ENCODE measurements at places on chromosomes 5 and 9. TPM values are rescaled to one million over a fixed set of nuclear protein-coding genes. Genes with fewer than 3 reads are reported as not detected.

DNA sequence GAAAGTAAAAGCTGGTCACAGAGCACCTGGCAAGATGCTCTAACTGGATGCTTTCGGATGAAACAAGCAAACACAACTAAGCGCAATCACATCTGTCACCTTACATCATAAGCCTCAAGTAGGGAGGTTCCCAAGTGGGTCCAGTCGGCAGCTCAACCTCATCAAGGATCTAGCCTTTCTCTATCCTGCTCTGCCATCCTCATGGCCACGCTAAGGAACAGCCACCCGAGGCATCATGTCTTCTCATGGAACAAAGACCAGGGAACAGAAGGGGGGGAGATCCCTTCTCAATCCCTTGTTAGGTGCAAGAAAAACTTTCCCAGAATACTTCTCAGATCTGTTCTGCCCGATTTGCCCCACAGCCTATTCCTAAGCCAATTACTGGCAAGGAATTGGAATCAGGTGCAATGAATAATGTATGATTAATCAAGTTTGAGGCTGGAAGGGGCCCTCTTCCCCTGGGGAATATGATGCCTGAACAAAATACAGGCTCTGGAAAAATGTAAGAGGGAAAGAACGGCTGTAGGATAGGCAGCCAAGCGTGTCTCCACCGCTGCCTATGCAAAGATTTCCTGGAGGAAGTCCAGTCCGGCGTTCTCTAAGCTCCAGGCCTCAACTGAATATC is 1.3 kb upstream of the HABP4 start:
- no peak overlapping the region for H3K4me3 ChIP-seq
- H3K27ac ChIP-seq: no peak overlapping the region
- DNase-seq: no peak
- no peaks in the 10 kb centered on the region for H3K36me3 ChIP-seq

The CDH9 gene
- total RNA-seq: not detected

The SLC34A3 gene
- total RNA-seq: not detected

DNA sequence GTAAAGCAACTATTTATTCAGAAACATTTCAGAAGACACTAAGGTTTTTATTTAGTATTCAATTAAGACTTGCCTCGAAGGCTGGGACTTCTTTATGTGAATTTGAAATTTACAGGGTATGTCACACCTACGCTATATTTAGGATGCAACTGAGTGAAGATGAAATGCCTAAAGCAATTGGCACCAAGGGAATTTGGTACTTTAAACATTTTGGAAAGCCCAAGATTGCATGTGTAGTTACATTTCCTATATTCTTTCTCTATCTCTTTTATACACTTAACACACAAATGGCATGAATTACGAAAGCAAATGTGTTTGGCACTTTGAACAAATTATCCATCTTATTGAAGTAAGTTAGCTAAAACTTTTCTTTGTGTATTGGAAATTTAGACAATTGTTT is 633.3 kb downstream of the PDE4D start:
- peaks cover 5% of the 10 kb centered on the region for H3K4me1 ChIP-seq
- H3K27me3 ChIP-seq: no peaks in the 10 kb centered on the region
- H3K4me3 ChIP-seq: no peak overlapping the region
- DNase-seq: no peak

The INSL4 gene
- not detected for total RNA-seq

The ESM1 gene
- total RNA-seq: not detected

The GPR150 gene
- total RNA-seq: not detected

DNA sequence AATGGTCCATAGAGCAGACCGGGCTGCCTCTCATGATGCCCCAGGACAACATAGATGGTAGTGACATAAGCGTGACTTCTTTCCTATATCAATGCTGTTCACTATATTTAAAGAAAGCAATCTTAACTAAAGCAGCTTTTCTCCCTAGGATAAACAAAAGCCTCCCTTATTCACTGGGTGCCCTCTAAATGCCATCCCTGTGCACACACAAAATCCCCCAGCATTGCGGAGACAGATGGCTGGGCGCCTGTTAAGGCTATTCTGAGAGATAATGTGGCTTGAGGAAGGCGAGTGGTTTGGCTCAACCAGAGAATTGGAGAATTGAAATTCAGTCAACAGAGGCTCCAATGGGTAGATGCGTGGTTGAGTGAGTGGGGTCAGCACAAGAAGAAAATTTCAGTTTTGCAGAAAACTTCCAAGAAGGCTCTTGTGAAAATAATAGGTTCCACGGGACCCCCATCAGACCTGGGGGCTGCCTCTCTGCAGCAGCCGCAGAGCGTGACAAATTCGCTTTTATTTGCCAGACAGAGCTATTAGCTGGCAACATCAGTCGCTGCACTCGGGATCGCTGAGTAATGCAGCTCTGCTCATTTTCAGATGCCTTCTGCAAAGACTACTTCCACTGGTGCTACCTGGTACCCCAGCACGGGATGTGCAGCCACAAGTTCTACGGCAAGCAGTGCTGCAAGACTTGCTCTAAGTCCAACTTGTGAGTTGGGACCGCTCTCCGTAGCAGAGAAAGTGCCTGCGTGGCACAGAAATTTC is 103.9 kb upstream of the ICE1 start:
- no peak overlapping the region for H3K4me3 ChIP-seq
- H3K27me3 ChIP-seq: no peaks in the 10 kb centered on the region
- DNase-seq: no peak
- H3K27ac ChIP-seq: no peak overlapping the region
- no peaks in the 10 kb centered on the region for H3K36me3 ChIP-seq

DNA sequence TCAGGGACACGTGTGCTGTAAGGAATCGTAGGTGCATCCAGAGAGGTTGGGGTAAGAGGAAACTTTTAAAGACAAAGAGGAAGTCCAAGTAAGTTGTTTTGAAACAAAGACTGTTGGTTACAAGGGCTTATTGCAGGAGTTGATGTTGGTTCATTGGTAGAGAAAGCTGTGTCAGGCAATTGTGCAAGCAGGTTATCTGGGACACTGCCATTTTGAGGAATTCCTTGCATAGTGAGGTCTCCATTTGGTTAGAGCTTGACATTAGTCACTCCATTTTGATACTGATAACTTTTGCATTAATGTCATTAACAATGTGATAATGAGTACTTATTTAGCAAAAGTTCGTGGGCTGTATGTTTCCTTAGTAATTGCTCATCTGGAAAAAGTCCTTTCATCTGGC is 24.9 kb downstream of the CNOT6 start:
- H3K36me3 ChIP-seq: no peaks in the 10 kb centered on the region
- peaks cover 18% of the 10 kb centered on the region for H3K4me1 ChIP-seq
- no peaks in the 10 kb centered on the region for H3K27me3 ChIP-seq
- DNase-seq: no peak

DNA sequence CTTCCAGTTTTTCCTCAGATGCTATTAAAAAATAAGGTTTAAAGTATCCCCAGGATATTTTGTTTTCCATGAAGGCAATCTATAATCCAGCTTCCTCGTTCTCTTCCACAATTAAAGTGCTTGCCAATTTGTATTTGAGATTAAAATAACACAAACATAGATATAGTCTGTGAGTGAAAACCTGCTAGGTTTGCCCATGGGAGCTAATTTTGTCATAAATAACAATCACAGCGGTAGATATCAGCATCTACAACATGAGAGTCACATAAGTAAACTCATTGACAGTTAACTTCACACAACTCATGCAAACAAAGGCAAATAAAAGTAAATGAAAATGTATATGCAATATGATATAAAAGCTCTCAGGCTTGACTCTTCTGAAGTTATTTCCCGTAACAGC is 29.2 kb upstream of the RASGRF2 start:
- no peaks in the 10 kb centered on the region for H3K36me3 ChIP-seq
- H3K4me1 ChIP-seq: no peaks in the 10 kb centered on the region
- H3K4me3 ChIP-seq: no peak overlapping the region
- no peak overlapping the region for H3K27ac ChIP-seq
